T-helper 1 cell (primary cell): ENCODE measurements at places on chromosomes 6 and 20.

GRCh38 chr20:11918981-11919380, 1.3 kb downstream of the BTBD3 start:
- no peak for DNase-seq

DNA sequence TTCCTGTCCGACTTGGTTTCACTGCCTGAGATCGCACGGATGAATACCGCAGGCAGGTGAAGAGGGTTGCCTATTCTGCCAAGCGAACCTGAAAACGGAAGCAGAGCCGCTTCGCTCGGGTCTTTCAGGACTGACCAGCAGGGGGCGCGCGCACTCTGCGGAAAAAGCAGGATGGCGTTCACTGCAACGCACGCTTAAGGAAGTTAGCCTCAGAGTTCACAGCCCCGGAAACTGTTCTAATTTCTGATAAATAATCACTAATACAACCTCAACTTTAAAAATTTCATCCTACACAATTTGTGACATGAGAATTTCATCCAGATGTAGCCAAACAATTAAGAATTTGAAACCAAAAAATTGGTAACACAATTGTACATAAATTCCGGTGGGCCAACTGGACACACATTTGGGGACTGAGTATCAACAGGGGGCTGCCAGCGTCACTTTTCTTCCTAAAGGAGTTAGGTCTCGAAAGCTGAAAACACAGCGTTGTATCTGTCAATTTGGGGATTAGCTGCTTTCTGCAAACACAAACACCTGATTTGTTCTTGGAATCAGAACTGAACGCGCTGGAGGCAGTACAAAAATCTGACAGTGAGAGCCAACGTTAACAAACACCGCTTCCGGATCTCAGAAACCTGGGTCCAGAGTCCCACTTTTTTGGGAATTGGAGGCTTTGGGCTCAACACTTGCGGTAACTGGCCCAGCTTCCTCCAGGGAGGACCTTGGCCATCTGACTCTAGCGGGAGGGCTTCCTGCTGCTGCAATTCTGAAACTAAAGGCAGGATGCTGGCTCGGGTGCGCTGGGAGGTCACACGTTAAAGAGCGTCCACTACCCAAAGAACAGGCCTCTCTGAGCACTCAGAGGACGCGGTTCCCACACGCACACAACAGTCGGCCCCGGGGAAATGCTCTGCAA, 8.8 kb downstream of the PXDC1 start:
- DNase-seq = peak; percentile 74

GRCh38 chr6:134805168-134805567, 144.7 kb downstream of the ALDH8A1 start:
- DNase-seq = no peak

DNA sequence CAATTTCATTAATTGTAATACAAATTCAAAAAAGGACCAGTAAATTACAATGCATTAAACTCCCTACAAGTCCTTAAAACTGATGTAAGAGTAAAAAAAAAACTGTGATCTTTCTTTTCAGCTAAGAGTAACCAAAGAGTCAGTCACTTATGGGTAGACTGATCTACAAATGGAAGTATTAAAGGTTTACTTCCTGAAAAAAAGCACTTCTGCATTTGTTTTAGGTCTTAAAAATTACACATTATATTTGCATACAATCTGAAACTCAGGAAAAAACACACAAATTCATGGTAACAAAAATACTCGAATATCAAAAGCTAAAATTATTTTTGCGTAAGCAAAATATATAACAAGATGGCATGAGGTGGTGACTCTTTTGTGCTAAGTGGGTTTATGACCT, 23.5 kb downstream of the USP49 start:
- DNase-seq = no peak

GRCh38 chr20:34736106-34736735, 32.1 kb downstream of the TP53INP2 start:
- DNase-seq = no peak

DNA sequence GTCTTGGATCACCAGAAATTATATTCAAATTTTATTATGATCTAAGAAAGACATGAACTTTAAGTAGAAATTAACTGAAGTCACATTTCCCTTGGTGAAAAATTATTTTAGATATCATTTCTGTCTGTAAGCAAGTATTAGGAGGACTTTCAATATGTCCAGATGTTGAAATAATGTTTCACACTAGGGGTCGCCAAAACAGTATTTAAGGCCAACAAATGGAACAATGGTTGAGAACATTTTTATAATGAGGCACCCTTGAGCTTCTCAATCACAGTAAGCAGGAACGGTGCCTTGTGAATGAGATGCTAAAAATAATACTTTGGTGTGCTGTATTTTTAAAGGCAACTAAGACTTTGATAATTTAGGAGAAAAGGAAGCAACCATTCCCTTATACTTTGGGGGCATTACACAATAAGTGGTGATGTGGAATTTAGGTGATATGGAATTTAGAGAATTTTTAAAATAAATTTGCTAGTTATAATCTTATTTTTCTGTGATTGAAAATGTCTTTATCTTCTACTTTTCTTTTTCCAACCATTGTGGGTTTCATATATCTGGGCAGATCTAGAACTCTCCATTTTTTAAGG, 9.6 kb upstream of the SF3B5 start:
- peak; percentile 76 for DNase-seq

- peak; percentile 50 for DNase-seq
These were observed 24.4 kb downstream of the CNBD2 start for GRCh38 chr20:35992713-35993335.

DNA sequence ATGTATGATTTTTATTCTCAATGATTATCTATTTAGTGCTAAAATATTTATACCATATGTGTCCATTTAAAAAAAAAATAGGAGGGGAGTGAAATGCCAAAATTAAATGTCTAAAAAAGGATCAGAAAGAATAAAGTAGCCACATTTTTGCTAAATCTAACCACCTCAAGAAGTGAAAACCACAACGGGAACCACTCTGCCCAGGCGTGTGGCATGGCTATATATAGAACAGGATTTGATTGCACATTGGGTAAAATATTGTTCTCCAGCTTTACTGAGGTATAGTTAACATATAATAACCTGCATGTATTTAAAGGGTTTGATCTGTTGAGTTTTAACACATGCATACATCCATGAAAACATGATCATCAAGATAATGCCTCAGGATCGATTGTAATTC, 19.0 kb upstream of the AFDN start:
- DNase-seq = no peak

DNA sequence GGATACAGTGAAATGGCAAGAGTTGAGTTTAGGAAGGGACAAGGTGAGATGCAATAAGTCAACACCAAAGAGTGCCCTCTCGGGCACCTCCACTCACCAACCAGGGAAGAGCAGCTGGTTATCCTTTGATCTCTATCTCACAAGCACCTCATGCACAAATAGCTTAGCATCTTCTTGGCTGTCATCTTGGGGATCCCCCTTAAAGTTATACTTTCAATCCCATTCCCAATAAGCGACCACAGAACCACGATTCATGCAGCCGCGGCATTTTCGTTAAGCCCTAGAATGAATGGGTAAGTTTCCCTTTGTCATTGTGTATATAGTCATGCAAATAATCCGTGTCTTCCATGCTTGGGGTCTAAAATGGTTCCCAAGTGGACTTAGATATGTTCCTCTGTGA, 73.5 kb downstream of the ADTRP start:
- no peak for DNase-seq

GRCh38 chr6:125157280-125157679, 3.7 kb downstream of the TPD52L1 start:
- DNase-seq = no peak
